Frontal cortex (tissue), 4 donors: ENCODE measurements at places on chromosomes 5 and 9.

DNA sequence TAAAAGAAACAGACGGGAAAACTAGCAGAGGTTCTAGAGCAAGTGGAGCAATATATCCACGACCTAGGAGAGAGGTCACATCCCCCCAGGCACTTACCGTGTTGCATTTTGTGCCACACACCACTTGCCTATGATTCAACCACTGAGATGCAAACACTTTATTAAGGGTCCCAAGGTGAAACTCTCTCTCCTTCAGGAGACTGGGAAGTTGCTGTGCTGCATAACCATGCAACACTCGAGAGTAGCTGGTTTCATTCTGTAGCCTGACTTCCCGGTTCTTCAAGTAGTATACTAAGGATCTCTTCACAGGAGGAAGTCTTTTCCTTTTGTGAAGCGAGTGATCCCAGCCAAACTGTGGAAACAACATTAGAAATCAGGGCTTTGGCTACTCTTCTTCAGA, 1.6 kb downstream of the DCAF12 start:
- DNase-seq, result no peak

DNA sequence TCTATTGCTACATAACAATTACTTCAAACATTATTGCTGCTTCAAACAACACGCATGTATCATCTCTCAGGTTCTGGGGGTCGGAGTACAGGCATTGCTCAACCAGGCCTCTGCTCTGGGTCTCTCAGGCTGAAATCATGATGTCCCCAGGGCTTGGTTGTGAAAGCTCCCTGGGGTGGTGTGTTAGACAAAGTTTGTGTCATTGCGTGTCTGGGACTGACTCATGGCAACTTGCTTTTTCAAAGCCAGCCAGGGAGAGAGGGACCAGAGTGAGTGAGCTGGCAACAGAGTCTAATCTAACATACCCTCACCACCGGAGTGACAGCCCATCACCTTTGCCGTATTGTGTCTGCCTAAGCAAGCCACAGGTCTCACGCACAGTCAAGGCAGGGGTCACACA, 259.2 kb upstream of the NFIL3 start:
- no peak for DNase-seq

GRCh38 chr5:58187432-58188261, 272.2 kb downstream of the PLK2 start:
- DNase-seq, result no peak

GRCh38 chr5:139688751-139689372, 40.7 kb downstream of the CXXC5 start:
- DNase-seq, result no peak

GRCh38 chr5:143569722-143570567, 166.5 kb upstream of the NR3C1 start:
- DNase-seq, result no peak

- DNase-seq, result no peak
Observed at GRCh38 chr9:110443146-110443865, 105.6 kb upstream of the TXNDC8 start.

GRCh38 chr5:117463881-117464570, 889.4 kb upstream of the SEMA6A start:
- DNase-seq, result no peak

DNA sequence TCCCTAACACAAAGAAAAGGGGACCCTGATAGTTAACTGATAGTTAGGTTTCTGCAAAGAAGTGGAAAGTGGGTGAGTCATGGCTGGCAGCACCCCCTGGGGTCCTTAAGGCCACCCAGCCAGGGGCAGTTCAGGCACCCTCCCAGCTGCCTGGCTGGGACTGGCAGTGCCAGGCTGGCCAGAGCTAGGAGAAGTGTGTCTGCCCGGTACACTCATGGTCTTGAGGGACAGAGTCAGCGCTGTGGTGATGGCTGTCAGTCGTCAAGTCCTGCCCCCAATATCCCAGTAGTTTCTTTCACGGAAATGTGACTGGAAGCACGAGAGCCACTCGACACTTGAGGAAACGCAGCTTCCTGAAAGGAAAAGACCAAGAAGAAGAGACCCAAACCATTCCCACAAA, 22.3 kb upstream of the CNOT6 start:
- no peak for DNase-seq

DNA sequence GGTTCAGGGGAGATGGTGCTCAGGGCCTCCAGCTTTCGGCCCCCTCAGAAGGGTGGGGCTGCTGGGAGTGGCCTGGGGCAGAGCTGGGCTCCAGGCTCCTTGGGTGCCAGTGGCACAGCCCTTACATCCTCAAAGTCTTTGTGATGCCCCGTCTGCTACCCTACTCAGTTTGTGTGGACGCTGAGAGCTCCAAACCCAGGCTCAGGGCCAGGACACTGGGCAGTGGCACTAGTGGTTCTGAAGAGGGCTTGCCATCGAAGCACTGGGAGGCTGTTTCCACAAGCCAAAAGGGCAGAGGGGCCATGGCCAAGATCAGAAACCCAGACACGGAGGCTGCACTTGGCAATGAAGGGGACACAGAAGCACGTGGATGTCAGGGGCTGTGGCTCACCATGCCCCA, 99.1 kb downstream of the GABBR2 start:
- DNase-seq, result no peak

DNA sequence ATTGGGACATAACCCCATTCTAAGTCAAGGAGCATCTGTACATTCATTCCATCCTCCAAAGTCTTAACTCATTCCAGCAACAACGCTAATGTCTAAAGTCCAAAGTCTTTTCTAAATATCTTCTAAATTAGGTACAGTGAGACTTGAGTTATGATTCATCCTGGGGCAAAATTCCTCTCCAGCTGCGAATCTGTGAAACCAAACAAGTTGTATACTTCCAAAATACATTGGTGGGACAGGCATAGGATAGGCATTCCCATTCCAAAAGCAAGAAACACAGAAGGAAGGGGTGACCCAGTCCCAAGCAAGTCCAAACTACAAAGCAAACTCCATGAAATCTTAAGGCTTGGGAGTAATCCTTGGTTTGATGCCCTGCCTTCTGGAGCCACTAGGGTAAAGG, 97.6 kb upstream of the FANCC start:
- no peak for DNase-seq

- DNase-seq, result no peak
Observed at GRCh38 chr5:179791881-179792611, 1.7 kb upstream of the LTC4S start.

DNA sequence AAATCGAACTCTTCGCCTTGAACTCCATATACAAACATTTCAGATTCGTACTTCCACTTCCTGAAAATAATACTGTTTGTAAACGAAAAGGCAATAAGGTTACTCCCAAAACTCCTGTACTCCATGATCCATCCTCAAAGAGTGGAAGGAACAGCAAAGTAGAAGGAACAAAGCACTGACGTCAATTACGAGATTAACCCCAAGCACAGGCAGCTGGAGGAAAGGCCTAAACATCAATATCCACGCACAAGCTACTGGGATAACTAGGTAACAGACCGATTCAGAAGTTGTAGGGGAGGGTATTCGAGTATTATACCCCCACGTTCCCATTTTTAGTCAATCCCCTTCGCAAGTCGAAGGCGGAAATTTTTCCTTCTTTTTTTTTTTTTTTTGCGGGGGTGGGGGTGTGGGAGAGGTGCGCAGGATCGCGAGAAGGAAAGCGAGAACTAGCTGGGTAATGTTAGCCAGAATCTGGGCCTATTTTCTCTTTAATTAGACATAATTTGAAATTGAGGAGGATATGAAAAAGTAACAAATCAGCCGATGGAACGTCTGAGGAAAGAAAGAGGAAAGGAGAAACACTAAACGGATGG, 909 bp downstream of the AFF4 start:
- DNase-seq, result no peak

DNA sequence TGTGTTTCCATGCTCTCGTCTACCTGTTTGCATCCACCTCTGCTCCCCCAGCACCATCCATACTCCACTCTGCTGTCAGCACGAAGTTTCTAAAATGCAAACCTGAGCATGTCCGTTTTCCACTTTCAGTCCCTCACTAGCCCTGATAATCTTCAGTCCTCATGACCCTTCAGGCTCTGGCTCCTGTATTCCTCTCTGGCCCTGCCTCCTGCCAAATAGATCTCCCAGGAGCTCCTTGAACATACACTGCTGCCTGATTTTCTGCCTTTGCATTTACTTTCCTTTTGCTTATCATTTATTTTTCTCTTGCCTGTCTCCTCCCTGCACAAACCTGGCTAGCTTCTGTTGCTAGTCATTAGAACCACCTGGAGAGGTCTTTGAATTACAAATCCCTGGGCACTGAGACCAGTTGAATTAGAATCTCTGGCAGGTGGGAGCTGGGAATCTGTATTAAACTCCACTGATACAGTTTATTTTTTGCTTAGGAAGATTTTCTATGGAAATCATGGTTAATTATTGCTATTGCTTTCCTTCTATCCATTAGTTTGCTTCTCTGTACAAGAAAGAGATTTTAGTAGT, 18.5 kb downstream of the ARHGEF28 start:
- DNase-seq, result no peak

- DNase-seq, result no peak
Observed at GRCh38 chr9:37911271-37911681, 7.3 kb upstream of the SLC25A51 start.

DNA sequence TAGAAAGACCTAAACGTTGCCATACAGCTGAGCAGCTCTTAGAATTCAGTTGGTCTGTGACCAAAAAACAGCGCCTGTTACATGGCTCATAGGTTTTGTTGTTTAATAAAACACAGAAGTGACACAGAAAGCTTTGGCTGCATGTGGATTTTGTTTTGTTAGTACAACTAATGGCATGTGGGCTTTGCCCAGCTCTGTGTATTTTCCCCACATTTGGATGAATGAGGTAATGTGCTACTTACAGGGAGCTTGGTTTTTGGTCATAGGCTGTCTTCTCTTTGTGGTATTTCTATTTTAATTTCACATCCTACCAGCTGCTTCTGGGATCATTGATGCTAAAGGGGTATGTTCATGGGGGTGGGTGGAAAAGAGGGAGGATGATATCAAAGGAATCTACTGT, 37.0 kb upstream of the POU4F3 start:
- no peak for DNase-seq

DNA sequence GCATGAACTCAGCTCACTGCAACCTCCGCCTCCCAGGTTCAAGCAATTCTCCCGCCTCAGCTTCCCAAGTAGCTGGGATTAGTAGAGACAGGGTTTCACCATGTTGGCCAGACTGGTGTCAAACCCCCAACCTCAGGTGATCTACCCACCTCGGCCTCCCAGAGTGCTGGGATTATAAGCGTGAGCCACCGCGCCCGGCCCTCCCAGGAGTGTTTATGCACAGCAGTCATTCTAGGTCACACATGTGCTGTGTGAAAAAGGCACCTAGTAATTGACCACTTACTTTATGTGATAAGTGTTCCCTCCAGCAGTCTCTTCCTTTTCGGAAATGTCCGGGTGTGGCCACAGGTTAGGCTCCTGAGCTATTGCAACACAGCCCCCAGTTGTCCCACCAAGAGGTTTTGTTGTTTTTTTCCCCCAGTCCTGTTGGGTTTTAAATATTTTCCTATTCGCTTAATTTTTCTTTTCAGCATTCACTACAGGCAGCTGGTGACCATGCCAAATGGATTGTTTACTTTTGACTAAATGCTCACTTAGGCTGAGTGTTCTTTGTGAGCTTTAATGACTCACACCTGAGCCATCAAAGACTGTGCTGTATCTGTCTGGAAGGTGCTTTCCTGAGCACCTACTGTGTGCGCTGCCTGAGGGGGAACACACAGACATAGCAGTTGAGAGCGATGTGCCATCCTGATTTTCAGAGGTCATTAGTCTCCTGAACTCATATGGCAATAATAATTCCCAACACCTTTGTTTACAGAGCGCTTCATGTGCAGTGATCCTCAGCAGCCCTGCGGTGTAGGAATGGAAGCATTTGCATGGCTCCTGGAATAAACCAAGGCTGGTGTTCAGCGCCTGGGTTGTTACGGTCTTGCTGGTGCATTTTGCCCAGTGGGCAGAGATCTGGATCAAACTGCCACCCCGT, 94.3 kb downstream of the MVB12B start:
- no peak for DNase-seq

GRCh38 chr5:103119070-103119764, 721 bp downstream of the GIN1 start:
- no peak for DNase-seq

DNA sequence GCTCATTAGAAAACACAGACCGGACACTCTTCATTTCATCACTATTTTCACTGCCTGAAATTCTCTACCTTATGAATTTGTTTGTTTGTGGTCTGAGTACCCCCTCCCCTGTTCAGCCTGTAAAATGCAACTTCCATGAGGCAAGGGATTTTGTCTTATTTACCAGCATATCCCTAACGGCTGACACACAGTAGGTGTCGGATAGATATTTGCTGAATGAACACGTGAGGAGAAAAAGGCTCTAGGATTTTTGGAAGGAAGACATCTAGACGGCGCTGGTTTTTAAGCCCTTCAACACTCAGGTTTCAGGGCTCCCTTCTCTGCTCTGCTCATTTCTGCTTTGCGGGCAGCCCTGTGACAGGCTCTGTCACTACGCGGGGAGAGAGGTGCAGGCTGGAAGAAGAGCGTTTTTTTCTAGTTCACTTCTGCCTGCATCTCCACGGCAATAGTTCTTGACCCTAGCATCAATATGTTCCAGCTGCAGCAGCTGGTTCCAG, 41.0 kb downstream of the KCNMB1 start:
- DNase-seq, result no peak

DNA sequence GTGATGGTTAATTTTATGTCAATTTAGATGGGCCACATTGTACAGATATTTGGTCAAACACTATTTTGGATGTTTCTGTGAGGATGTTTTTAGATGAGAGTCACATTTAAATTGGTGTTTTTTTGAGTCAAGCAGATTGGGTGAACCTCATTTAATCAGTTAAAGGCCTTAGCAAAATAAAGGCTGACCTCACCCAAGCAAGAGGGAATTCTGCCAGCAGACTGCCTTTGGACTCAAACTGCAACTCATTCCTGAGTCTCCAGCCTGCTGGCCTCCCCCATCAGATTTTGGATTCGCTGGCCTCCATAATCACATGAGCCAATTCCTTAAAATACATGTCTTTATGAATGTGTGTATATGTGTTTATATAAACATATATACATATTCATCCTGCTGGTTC, 282.7 kb upstream of the POU5F2 start:
- DNase-seq, result no peak

- DNase-seq, result no peak
Observed at GRCh38 chr5:14577971-14578370, 3.6 kb upstream of the OTULINL start.

DNA sequence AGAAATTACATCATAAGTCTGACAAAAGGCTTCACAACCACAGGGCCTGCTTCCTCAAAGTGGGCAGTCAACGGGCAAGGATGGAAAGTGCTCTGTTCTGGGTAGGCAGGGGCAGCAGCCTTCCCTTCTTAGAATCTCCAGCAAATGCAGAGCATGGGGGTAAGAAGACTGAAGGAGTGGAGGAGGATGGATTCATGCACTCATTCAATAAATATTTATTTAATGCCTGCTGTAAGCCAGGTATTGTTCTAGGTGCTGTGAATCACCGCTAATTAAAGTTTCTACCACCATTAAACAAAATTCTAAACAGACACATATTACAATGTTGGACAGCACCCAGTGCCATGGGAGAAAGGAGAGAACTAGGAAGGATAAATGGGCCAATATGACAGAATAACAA, 195.6 kb downstream of the ELAVL2 start:
- DNase-seq, result no peak

DNA sequence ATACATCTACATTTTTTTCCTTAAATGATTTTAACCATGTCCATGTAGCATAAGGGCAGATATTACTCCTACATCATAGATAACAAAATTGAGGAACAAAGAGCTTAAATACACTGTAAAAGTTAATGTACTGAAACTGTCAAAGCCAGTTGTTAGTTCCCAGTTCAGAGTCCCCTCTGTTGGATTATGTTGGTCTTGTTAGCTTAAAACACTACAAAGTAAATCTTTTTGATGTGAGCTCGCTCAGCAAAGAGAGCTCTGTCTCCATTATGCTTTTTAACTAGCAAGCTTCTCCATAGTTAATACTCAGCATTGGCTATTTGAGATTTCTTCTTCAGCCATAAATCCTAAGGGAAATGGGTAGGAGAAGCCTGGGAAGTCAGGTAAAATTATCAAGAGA, 149.1 kb downstream of the ADAMTS6 start:
- no peak for DNase-seq
